ENCODE measurements at places on chromosomes 1 and 21. TPM values are rescaled to one million over a fixed set of nuclear protein-coding genes. Genes with fewer than 3 reads are reported as not detected.

- DNase-seq = no peak
These were observed 35.7 kb upstream of the CNN3 start for GRCh38 chr1:94962409-94963265.

GRCh38 chr1:168422203-168422847 is 121.5 kb downstream of the XCL2 start:
- no peak for DNase-seq

DNA sequence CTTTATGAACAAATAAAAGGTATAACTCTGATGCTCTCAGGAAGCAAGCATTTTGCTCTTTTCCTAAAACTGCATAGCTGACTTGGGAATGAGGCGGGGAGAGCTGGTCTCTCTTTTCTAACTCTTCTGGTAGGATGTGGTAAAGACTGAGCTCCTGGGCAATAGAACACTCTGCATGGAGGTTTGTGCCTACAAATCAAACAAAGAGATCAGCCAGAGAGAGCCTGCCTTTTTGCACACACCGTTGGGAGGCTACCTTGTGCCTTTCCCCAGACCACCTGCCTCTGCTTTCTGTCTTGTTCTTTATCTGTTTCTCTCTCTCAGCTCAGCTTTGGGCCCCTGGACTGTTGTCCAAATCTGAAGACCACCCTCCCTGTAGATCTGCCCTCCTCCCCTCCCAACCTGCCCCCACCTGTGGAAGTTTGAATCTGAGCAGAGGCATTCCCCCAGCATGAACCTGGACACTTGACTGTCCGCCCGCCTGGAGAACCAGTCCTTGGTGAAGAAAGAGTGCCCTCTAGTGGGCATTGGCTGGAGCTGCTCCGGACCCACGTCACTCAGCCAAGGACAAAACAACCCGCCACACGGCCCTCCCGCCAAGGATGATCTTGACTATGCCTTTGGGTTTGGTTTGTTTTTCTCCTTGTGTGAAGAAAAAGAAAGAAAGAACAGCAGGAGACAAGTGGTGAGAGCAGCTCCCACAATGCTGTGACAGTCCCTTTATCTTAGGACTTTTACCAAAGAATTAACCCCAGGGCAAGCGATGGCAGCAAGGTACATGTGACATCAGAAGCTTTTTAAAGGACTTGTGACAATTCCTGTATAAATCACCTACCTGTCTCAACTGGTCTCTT is 228.2 kb downstream of the PBX1 start:
- peak; percentile 77 for DNase-seq

DNA sequence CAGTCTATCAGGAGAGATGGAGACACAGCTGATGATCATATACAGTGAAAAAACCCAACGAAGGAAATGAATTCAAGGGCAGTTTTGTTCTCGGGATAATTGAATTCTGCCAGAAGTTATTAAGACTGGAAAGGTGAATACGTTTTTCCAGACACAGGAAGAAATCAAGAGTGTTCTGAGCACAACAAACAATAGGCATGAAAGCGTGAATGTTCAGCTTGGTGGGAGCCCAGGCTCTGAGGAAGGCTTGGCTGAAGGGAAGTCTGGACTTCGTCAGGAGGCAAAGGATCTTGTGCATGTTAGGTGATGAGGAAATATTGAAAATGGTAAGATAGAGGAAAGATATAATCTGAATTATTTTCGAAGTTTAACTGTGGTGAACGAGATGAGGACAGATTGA is 50.4 kb downstream of the CYYR1 start:
- DNase-seq = no peak

DNA sequence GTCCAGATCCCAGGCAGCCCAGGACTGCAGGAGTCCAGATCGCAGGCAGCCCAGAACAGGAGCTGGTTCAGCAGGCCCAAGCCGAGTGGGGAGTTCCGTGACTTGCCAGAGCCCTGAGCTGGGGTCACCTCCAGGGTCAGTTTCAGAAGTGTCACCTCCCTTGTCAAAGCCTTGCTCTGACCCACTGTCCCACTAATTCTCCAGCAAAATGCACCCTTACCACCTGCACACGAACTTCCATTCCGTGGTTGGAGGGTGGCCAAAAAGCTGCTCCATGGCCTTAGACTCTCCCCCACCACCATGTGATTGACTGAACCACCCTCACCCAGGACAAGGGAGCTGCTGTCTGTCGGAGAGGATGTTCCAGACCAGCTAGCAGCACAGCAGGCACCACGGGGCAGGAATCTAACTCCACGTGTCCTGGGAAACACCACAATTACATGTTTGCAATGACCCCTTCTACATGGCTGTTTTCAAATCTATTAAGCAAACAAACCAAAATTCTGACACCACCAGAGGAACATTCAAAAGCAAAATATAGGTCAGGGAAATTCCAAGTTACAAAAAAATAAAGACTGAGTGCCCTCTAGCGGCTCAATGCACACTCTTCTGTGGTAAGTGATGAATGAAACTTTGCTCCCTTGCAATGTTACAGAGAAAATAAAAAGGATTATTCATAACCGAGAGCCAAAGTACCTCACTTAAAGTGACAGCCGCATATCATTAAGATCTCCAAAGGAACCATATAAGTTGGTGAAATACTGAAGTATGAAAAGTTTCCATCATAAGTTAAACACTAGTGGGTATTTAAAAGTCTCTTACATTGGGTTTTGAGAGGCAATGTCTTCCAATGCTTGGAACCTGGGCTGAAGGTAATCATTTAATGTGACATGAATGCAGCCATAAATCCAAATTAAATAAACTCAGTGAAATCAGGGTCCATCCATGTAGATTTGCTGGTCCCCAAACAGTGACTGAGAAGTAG is 76.3 kb downstream of the NPHP4 start:
- no peak for DNase-seq

The SPRR1A gene
- not detected for total RNA-seq

The SNAP47 gene
- 23.1 TPM for total RNA-seq

The ZNF670 gene
- total RNA-seq = 3.2 TPM

The C8A gene
- total RNA-seq = not detected

The OVAAL gene
- not detected for total RNA-seq

The MPZ gene
- total RNA-seq = 4.0 TPM
